ENCODE measurements at places on chromosomes 16 and 17.
A peak's percentile ranks its signal among the peaks of the same experiment; 100 is the strongest.

- DNase-seq = no peak
Measured at GRCh38 chr17:41416479-41416878, 7.9 kb downstream of the KRT37 start.

GRCh38 chr17:72264682-72265405 lies 144.0 kb downstream of the SOX9 start:
- DNase-seq = no peak

DNA sequence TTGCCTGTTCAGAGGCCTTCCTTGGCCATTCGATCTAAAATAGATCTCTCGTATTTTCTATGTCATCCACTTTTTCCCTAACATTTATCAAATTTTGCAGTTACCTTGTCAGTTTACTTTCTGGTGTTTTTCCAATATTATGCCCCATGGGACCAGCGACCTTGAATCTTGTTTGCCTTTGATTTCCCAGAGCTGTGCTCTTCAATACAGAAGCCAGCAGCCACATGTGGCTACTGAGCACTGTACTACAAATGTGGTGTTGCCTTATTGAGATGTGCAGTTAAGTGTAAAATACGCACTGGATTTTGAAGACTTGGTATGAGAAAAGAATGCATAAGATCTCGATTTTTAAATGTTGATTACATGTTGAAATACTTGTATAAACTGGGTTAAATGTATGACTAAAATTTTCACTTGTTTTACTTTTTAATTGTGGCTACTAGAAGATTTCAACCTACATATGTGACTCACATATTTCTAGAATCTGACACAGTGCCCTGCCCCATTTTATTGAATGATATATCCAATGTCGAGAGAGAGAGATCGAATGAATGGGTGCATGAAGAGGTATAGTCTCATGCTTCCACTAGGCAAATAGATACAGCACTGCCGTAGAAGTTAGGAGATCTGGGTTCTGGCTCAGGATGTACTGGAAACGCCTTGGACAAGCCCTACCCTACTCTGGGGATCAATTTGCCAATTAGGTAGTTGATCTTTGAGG lies 824 bp upstream of the PSME3 start:
- no peak for DNase-seq

DNA sequence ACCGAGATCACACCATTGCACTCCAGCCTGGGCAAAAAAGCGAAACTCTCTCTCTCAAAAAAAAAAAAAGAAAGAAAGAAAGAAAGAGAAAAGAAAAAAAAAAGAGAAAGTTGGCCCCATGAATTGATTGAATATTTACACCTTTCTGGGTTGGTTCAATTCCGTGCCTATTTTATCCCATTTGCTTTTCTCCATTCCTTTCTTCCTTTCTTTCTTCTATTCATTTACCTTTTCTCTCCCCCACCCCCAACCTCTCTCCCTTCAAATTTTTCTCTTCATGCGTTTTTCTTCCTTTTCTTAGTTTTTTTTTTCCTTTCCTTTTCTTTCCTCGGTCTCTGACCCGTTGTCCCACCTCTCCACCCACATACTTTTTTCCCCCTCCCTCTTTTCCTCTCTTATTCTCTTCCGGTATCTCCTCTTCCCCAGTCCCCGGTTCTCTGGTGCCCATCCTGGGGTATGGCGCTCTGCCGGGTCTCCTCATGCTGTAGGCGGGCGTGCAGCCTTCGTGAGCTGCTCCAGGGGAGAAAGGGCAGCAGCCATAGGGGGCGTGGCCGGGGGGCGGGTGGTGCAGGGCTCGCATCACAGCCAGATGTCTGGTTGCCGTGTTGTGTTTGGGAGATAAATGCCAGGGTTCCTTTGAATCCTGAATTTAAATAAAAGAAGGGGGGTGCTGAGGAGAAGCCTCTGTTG lies 5.3 kb upstream of the COL1A1 start:
- DNase-seq = peak; percentile 13

- DNase-seq = peak; percentile 94
Measured at GRCh38 chr17:34980353-34980680, at the start of gene LIG3. Gene LIG3, plus strand, starts transcription at chr17:34980512. Its CDS starts 2,494 bp downstream, at chr17:34983006.

DNA sequence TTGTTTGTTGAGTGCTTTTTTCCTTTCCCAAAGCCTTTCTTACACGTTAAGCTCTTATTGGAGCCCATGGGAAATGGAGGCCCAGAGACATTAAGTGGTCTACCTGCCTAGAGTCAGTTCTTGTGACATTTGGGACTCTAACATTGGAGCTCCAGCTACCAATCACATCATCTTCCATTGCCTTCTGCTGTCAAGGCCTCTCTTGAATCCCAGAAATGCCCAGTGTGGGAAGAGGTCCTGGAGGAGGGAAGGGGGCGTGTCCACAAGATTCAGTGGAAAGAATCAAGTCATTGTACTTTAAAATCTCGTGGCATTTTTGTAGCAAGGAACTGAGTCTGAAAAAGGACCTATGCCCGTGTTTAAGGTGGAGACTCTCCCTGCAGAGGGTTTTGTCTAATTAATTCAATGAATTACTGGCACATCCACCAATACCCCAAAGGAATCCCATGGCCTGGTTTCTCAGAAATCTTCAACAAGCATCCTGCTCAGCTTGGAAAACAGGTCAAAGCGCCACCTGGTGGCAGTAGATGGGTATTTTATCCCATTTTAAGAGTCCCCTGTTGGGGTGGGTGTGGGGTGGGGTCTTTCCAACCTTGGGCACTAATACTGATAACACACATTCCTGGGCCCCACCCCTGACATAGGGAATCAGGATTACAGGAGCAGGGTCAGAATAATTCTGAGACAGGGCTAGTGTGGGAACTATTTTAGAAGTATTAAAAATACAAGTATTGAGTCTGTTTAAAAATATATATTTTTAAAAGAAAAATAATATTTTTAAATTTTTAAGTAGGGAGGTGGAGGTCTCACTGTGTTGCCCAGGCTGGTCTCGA lies 24.6 kb downstream of the GPT2 start:
- DNase-seq = peak; percentile 46

DNA sequence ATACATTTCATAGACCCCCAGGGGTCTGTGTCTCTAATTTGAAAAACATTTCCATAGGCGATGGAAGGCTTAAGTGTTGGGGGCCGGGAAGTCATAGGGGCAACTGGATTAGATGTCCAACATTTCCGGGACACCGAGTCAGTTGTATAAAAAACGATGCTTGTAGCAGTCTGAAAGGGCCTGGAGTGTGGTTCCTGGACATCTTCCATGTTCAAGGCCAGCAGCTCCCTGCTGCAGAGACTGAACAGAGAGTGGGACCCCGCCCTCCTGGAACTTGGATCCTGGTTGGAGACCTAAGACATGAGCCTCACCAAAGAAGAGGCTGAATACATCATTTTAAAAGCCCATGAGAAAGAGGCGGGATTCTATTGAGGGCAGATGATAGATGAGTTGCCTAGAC lies 82.0 kb upstream of the ZNF423 start:
- no peak for DNase-seq

GRCh38 chr17:72394531-72394930 lies 273.7 kb downstream of the SOX9 start:
- DNase-seq = no peak

DNA sequence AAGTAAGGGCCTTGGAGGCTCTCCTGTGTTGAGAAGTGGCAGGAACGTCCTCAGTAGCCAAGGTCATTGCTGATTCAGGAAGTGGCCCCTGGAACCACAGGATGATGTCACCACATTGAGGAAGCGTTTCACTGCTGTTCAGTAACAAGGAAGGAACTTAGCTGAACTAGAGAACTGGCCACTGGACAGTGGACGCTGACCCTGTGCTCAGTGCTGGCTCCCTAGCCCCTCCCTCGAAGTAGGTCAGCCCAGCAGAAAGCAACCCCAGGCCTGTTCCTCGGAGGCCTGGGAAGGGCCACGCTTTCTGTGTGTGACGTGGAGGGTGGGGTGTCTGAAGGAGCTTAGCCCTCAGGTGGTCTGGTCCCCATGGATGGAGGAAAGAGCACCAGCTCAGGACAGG lies 58.3 kb downstream of the B9D1 start:
- no peak for DNase-seq

DNA sequence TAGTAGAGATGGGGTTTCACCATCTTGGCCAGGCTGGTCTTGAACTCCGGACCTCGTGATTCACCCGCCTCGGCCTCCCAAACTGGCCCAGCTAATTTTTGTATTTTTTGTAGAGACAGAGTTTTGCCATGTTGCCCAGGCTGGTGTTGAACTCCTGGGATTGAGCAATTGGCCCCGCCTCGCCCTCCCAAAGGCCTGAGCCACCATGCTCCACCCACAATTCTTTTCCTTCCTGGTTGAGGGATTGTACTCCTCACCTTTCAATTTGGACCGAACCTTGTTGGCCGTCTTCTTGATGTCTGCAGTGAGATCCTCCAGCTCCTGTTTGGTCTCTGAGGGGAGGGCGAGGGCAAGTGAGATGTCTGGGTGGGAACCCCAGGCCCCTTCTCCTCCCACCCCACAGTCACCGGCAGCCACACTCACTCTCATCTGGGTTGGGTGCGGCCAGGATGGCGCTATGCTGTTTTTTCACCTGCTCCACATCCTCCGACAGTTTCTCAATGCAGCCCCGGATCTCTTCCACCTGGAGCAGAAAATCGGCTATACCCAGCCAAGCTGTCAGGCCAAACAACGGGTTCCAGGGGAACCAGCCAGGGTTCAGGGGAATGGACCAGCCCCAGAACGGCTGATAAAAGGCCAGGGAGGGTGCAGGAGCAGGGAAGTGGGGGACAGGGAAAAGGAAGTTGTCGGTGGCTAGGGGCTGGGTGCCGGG lies 9.6 kb downstream of the STX1B start:
- no peak for DNase-seq

GRCh38 chr16:16127469-16128116 lies 95.7 kb downstream of the ABCC6 start:
- peak; percentile 69 for DNase-seq

DNA sequence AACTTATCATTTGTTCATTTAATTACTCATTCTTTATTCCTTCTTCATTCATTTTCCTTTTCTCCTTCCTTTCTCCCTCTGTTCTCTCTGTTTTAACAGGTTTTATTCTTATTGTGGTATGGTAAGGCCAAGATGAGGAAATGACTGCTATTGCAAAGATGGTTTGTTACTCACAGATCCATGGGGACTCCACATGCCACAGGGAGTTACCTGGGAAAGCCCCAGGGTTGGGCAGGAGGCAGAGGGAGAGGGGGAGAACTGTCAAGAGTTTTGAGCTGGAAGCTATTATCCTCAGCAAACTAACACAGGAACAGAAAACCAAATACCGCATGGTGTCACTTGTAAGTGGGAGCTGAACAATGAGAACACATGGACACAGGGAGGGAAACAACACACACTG lies 453.3 kb downstream of the WWOX start:
- no peak for DNase-seq

DNA sequence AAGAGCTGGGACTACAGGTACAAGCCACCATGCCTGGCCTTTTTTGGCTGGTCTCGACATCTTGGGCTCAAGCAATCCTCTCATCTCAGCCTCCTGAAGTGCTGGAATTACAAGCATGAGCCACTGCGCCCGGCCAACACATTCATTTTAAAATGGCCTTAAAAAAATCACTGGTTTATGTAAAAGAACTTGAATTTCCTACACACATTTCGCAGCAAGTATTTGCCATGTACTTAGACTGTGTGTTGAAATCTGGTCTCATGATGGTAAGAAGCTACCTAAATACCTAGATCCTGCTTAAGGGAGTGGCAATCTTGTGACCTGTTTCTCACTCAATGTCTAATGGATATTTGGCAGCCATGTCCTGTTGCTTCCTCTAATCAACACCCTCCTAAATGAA lies 8.5 kb upstream of the CYTH1 start:
- no peak for DNase-seq

DNA sequence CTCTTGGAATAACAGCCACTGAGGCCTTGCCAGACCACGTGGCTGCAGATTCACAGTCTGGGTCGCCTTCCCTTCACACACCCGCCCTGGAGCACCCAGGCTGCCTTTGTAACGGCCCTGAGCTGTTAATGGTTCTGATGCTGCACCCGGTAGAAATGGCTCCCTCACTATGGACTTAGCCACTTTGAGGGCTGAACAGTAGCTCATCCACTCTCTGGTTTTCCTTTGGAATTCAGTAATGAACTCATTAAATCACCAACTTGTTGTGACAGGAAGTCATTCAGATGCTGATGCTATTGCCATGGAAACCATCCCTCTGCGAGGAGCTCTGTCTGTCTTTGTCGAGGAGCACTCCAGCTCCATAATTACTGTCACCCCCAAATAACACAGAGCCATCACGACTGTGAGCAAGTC lies 59.2 kb downstream of the CDK5R1 start:
- DNase-seq = no peak

GRCh38 chr16:16045879-16046278 lies 96.5 kb downstream of the ABCC1 start:
- DNase-seq = no peak

DNA sequence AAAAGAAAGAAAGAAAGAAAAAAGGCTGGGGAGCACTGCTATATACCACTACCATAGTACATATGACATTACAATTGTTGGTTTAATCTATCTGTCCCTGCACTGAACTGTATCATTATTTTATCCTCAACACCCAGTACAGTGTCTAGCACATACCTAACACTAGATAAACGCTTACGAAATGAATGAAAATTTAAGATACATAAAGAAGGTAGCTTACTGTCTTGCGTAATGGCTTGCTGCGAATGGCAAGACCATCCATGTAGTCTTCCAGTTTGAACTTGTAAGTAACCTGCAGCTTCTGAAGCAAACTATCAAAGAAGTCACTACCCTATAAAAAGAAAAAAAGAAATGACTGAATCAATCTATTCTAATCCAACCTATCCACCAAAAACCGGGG lies 6.6 kb downstream of the SMG6 start:
- DNase-seq = no peak

- no peak for DNase-seq
Measured at GRCh38 chr17:33113991-33114370, 122.3 kb downstream of the SPACA3 start.

DNA sequence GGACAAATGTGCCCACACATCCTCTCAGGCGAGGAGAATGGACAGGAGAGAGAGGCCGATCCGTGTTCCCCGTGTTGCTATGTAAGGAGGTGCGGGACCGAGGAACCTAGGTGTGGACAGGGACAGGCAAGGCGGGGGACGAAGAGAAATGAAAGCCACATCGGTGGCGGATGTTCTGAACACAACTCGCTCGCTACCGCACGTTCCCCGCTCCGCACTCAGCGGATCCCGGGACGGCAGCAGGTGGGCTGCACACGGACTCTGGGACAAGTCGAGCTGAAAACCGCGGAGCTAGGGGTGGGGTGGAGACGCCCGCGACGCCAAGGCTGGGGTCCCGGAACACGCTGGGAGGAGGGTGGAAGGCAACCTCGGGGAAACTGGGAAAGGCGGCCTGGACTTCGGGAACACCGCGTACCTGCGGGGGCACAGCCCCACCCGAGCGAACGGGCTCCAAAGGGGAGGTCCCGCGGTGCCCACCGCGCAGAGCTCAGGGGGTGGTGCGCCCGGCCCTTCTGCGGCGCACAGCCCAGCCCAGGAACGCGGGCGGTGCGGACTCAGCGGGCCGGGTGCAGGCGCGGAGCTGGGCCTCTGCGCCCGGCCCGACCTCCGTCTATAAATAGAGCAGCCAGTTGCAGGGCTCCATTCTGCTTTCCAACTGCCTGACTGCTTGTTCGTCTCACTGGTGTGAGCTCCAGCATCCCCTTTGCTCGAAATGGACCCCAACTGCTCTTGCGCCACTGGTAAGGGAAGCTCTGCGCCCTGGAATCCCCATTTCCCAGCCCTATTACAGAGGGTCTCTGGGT lies at the start of gene MT1E:
Gene MT1E, plus strand, starts transcription at position 642 of the 803 bp plus-strand sequence. Its CDS starts 71 bp downstream, at position 713.
- peak; percentile 24 for DNase-seq

- peak; percentile 46 for DNase-seq
Measured at GRCh38 chr17:81239714-81240555, 817 bp downstream of the NDUFAF8 start.

Data from activated CD4-positive, alpha-beta T cell treated with anti-CD3 and anti-CD28 coated beads for 4 hours (primary cell).